ENCODE measurements at places on chromosomes 3 and 15.

GRCh38 chr15:26892182-26892518 is 25.3 kb downstream of the GABRA5 start:
- DNase-seq, result no peak

DNA sequence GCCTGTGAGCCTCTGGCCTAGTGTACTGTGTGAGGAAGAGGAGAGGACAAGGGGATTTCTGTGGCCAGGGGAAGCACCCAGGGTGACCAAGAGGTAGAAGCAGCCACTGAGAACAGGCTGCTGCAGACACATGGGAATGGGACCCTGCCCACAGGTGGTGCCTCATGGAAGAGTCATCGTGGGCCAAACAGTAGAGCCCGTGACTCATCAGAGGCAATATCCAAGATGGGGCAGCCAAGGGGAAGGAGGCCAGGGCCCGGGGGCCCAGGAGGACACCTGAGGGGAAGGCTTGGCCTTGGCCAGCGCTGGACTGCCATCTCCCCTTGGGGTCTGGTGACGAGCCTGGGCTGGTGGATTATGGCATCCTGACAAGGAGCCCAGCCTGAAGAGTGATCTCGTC is 275.0 kb upstream of the LYSMD4 start:
- DNase-seq, result no peak

DNA sequence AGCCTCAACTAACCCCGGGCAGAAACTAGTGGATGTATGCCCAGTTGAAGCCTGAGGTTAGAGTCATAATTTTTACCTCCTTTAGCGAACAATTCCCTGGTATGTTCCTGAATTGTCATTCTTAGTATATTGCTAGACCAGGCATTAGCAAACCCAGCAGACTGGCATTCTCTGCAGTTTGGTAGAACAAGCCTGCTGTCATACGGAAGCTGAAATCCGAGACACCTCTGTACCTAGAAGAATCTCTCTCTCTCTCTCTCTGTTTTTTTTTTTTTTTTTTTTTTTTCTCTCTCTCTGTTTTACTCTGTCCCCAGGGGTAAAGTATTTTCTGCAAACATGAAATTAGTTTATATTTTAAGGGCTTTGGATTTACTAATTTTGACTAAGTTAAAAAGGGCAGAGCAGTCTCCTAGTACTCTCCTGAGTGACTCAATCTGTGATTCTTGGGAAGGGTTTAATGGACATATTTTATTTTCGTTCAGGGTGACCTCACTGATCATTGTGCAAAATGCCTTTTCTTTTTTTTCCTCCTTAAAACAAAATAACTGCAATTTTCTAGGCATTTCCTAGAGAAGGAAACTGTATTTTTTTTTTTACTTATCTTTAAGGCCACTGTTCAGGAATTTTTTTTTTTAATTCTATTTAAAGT is 133.6 kb upstream of the ICE2 start:
- DNase-seq, result no peak

DNA sequence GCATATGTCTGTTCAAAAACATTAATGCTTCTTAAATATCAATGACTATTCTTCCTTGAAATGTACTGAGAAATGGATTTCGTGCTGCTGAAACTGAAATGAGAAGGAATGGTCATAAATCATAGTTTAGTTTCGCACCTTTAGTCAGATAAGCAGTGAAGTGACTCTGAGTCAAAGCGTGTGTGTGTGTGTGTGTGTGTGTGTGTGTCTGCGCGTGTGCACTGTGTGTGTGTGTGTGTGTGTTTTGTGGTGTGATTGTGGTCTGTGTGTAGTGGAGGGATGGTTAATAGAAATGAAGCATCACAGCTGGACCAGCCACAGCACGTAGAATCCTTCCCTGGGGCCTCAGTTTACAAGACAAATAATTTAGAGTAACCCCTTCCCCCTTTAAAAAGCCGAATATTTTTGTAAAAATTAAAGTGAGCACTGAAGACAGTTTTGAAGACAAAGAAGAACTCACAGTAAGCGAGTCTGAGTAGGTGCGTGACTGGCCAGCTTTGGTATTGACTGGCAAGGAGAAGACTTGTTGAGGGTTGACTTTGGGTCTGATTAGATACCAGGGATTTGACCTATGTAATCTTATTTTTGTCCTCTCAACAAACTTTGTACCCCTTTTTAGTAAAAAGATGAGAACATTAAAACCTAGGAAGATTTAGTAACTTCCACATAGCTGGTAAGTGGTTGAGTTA is 202.0 kb upstream of the IL12A start:
- no peak for DNase-seq

DNA sequence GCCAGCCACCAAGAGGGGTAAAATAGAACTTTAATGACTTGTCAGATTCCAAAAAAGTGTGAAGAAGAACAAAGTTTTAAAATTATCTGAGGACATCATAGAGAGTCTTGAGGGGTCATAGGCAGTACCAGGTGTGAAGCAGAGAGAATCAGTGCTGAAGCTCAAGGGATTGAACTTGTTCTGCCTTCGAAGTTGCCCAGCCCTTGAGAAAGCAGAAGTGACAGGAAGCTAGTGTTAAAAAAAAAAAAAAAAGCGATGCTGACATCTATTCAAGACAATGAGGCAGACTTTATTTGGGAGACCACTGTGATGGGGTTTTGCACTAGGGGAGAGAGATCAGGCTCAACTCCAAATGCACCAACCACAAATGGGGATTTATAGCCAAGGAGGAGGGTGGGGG is 21.8 kb downstream of the FBXO22 start:
- DNase-seq, result no peak

GRCh38 chr3:129586746-129587430 is 19.6 kb downstream of the PLXND1 start:
- no peak for DNase-seq
